ENCODE measurements at places on chromosomes 4 and X.

GRCh38 chrX:30577362-30577991 is at the start of gene TASL:
Gene TASL (minus strand): TSS chrX:30577766. CDS start chrX:30560355, 17,411 bp downstream.
- no peak for DNase-seq

- no peak for DNase-seq
Measured at GRCh38 chr4:48815483-48815882, 15.4 kb upstream of the OCIAD1 start.

DNA sequence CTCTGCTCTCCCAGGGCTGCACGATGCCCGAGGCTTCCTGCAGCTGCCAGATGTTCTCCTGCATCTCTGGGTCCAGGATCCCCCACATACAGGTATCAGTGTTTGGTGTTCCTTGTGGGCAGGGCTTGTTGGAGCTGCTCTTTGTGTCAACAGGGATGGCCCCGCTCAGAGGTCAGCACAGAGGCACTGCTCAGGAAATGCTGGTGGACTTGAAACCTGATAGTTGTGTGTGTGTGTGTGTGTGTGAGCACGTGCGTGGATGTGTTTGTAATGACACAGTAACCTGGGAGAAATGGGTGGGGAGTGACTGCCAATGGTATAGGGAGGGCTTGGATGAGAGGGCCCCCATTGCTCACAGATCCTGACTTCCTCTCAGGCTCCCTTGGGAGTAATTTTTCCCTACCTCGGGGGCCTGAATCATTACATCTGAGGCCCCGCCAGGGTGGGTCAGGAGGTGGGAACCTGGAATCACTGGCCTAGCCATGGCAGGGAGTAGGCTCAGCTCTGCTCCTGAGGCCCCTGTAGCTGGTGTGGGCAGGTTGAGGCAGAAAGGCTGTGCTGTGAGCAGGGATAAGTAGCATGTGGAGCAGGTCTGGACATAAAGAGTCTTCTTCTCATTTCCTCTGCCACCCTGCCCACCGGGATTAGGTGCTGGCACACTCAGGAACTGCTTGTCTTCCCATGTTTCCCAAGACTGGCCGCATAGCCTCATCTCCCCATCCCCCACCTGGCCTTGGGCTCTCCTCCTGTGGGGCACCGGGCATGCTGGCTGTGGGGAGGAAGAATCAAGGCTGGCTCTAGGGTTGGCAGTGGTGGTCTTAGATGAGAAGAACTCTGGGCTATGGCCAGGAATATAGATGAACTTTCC is 2.5 kb upstream of the EFNB1 start:
- DNase-seq, result no peak

DNA sequence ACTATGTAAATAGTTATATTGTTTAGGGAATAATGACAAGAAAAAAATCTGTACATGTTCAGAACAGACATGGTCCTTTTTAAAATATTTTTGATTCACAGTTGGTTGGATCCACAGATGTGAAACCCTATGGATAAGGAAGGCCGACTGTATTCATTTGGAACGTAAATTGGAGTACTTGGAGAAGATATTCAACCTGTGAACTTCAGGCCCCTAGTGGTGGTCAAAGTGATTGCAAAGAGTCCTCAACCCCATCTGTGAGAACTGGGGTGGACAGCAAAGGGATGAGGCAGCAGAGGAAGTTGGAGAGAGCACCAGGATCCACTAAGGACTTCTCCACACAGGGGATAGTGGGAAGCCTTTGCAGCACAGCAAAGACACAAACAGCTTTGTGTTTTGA is 6.2 kb upstream of the CXCL13 start:
- DNase-seq, result peak; percentile 13

DNA sequence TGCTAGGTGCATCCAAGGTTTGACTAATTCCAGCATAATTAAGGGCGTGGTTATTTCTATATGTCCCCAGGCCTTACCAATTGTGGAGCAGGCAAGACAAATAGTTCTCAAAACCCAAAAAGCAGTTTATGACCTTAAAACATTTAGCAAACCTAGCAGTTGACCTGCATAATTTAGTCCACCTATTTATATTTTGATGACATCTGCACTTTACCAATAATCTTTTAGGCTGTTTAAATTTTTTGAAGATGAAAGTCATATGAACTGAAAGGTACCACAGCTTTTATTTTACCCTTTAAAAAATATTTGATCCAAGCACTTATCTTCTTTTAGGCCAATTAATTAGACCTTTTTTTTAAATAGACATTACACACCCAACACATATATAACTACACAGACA is 9.8 kb upstream of the ASIC5 start:
- DNase-seq, result no peak

DNA sequence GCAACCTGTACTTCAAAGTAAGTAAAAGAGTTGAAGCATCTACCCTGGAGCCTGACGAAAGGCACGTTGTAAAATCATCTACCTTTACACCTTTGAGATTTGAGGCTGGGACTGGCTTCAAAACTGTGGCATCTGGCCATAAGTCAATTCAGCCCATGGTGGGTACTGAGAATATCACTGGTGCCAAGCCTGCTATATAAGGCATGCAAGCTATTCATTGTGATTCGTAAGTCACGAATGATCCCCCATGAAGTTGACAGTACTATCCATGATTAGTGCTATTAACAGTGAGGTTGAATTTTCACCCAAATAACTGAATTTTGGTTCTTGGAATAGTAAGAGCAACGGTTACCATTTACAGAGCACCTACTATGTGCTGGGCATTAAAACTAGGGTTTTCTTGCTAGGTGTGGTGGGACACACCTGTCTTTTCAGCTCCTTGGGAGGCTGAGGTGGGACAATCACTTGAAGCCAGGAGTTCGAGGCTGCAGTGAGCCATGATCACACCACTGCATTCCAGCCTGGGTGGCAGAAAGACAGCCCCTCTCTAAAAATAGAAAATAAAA is 39.8 kb downstream of the IRF2 start:
- no peak for DNase-seq

DNA sequence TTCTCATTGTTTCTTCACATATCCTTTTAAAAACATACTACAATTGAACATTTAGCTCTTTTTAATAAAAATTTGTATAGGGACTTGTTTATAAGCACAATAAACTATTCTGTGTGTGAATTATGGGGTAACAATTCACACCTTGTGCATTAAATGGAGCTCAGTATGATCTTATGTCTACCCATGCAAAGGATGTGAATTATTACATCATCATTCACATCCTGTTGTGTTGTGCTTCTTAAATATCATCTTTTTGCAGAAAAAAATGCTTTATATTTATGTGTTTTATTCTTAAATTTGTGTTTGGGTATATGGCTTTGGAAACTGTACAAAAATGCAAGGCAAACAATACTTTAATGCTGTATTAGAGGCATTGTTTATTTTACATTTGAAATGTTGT is 96.7 kb upstream of the PABPC4L start:
- DNase-seq, result no peak

GRCh38 chrX:10591363-10592335 is 28.7 kb downstream of the MID1 start:
- peak; percentile 60 for DNase-seq

DNA sequence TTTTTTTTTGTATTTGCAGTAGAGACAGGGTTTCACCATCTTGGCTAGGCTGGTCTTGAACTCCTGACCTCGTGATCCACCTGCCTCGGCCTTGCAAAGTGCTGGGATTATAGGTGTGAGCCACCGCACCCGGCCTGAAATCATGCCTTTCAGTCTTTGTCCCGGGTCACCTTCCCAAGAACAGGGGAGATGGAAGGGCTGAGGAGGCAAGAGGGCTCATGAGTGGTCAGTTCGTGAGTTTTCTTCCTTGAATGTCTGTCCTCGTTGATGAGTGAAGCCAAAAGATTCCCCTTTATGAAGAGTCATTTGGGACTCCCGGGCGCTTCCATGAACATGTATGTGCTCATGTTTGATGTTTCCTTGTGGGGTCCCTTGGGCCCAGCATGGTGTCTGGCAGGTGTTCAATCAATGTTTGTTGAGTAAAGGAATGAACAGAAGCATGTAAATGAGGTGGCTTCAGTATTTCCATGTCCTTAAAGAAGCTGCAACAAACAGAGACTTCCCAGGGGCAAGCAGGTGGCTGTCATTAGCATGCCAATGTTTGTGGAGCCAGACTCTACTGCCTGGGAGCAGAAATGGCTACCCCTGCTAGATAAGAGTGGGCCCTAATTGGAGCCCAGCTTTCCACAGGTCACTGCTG is 3.4 kb upstream of the SEPTIN6 start:
- DNase-seq, result no peak

GRCh38 chr4:78293348-78293747 is 236.2 kb downstream of the FRAS1 start:
- no peak for DNase-seq

DNA sequence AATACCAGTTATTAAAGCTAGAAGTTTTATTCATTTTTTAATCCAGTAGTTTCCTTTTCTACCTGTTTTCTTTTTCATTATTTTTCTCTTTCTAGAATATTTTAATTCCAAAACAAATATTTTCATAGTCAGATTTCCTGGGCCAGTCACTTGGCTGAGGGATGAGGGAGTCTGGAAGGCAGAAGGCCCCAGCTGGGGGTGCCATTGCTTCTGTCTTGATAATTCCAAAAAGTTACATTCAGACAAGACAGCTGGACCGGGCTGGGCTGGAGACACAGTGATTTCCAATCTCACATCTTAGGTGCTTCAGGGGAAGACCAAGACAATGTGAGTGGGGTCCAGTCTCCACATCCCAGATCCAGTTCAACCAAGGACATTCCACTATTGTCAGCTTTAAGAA is 263.5 kb downstream of the TMA16 start:
- DNase-seq, result no peak

- no peak for DNase-seq
Measured at GRCh38 chrX:24495700-24496099, 30.6 kb downstream of the PDK3 start.

GRCh38 chrX:133177202-133177601 is 41.0 kb downstream of the TFDP3 start:
- no peak for DNase-seq

GRCh38 chrX:123190096-123190495 is 6.0 kb downstream of the GRIA3 start:
- no peak for DNase-seq

- no peak for DNase-seq
Measured at GRCh38 chr4:6695660-6696610, 2.3 kb downstream of the S100P start.

- DNase-seq, result no peak
Measured at GRCh38 chr4:101421386-101421785, 74.1 kb upstream of the PPP3CA start.

- peak; percentile 52 for DNase-seq
Measured at GRCh38 chrX:16239211-16239610, 71.9 kb downstream of the MAGEB17 start.

DNA sequence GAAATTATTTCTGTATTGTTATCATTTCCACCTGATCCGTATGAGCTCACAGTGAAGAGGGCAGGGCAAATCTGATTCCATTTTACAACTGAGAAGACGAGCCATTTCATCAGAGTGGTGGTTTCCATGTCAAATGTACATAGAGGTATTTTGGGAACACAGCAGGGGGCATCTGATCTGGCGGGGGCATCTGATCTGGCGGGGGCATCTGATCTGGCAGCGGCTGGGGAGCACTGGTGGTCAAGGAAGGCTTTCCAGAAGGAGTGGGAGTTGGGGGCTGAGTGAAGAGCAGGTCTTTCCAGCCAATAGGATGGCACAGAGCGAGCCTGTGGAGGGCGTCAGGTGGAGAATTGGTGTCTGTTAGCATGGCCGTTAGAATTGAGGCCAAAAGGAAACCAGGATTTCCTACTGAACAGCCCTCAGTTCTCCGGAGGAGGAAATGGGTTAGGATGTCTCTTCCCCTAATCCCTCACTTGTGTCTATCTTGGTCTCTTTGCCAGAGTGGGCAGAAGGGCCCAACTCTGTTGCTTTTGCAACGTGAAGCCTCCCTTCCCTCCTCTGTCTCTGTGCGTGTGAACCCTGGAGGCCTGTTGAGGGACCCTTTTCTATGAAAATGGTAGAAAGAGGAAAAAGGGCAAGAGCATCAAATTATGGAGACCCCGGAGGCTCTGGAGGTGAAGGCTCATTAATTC is 41.3 kb downstream of the RHOH start:
- DNase-seq, result no peak
